ENCODE measurements at places on chromosomes 12 and 14.

DNA sequence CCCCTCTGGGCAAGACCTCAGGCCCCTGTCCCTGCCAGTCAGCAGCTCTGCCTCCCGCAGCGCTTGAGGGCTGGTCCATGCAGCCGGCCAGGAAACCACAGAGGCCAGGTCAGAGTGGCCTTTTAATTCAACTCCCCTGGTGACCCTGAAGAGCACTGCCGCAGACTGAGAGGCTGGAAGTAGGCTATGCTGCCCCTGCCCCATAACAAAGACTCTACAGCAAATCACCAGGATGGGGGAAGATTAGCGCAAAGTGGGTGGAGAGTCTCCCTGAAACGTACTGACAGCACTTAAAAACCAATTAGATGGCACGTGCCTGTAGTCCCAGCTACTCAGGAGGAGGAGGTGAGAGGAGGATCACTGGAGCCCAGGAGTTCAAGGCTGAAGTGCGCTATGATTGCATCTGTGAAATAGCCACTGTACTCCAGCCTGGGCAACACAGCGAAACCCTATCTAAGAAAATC, 70.5 kb downstream of the ITPK1 start:
- DNase-seq, result no peak

DNA sequence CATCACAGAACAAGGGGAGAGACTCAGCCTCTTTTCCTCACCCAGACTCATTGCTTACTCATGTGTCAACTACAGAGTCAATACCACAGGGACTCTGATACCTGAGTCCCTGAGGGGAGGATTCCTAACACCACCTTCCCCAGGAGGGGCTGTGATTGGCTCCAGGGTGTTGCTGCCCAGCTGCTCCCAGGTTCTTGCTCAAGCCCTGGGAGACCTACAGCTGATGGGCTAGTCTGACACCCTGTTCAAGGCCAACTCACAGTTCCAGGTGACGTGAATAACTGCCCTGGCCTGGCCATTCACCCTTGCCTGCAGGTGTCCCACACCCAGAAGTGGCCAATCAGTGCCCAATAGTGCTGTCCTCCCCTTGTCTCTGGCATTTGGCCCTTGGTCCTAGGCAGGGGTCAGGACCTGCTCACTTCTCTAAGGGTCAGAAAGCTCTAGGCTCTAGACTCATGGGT, 8.6 kb downstream of the SPRYD4 start:
- no peak for DNase-seq

DNA sequence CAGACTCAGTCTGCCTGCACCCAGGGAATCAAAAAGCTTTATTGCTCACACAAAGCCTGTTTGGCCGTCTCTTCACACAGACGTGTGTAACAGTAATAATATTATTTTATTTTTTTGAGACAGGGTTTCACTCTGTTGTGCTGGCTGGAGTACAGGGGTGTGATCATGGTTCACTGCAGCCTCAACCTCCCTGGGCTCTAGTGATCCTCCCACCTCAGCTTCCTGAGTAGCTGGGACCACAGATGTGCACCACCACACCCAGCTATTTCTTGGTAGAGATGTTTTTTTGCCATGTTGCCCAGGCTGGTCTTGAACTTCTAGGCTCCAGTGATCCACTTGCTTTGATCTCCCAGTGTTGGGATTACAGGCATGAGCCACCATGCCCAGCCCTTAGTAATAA, 88.4 kb upstream of the DCD start:
- no peak for DNase-seq

GRCh38 chr14:37230551-37231194, 32.9 kb downstream of the MIPOL1 start:
- no peak for DNase-seq

- DNase-seq, result no peak
These were observed 30.8 kb upstream of the CDK17 start for GRCh38 chr12:96431067-96431466.

DNA sequence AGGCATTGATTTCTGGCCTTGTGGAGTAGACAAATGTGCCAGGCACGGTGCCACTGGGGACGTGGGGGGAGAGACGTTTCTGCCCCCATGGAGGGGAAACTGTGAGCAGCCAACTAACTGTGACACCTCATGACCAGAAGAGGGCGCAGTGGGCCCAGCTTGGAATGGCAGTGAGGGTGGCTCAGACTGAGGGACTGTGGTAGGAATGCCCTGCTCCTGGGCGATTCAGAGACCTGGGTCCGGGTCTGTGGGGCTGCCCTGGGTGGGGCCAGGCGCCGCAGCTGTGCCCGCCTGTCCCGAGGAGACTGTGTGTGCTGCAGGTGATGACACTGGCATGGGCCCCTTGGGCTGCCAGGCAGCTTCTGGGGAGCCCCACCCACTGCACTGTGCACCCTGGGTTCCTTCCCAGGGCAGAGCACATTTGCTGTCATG, 60.6 kb downstream of the SLC25A47 start:
- peak; percentile 87 for DNase-seq

DNA sequence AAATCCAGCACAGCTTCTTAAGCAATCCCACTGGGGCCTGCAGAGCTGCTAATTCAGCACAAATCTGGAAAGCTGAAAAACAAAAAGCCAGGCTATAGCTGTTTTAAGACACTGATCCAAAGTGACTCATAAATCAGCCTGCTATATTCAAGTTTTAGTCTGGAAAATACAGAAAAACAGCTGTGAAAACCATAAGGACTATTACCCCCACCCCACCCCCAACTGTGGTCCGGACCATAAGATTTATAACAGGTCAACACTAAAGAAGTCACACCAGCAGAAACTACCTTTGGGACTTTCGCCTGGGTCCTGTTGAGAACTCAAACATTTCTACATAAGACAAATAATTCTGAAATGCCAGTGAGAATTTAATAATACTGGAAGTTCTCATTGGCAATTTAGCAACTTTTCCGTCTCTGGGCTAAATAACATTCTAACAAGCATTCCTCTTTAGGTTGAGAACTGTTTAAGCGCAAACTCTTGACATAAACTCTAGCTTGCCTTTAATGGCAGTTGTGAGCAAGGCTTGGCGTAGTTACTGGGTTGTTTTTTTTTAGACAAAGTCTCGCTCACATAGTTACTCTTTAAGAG, 3.3 kb downstream of the LRIG3 start:
- no peak for DNase-seq

- peak; percentile 26 for DNase-seq
These were observed 72.9 kb downstream of the C14orf132 start for GRCh38 chr14:96112032-96112431.
